PC-9 (cell line): ENCODE measurements at places on chromosomes 7 and 10.
A peak's percentile ranks its signal among the peaks of the same experiment; 100 is the strongest.

DNA sequence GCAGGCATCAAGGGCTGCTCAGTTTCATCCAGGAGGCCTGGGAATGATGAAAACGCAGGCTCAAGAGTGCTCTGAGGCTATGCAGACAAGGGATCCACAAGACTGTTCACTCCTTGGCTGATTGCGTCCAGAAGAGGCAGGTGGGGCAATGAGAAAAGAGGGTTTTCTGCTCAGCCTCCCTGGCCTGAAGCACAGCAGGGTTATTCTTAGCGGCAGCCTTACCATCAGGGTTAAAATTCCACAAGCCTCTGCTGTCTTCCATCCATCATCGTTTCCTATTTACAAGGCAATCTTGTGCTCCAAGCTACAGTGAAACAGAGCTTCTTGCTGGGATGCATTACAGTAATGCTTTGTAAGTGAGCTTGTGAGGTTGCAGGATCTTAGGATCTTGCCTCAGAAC is 129.4 kb upstream of the SHH start:
- no peak for DNase-seq

DNA sequence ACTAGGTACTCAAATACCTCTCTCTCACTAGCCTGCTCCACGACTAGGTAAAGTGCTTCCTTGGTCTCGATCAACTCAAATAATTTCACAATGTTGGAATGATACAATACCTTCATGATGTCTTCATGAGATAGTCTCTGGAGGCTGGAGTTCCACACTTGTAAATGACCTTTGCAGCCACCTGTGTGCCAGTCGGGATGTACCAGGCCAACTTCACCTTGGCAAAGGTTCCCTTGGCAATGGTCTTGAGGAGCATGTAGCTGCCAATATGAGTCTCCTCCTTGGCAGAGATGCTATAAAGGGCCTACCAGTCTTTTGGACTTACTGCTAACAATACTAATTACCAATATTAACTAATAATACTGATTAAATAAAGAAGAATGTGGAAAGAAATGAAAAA is 42.5 kb upstream of the EEPD1 start:
- no peak for DNase-seq

DNA sequence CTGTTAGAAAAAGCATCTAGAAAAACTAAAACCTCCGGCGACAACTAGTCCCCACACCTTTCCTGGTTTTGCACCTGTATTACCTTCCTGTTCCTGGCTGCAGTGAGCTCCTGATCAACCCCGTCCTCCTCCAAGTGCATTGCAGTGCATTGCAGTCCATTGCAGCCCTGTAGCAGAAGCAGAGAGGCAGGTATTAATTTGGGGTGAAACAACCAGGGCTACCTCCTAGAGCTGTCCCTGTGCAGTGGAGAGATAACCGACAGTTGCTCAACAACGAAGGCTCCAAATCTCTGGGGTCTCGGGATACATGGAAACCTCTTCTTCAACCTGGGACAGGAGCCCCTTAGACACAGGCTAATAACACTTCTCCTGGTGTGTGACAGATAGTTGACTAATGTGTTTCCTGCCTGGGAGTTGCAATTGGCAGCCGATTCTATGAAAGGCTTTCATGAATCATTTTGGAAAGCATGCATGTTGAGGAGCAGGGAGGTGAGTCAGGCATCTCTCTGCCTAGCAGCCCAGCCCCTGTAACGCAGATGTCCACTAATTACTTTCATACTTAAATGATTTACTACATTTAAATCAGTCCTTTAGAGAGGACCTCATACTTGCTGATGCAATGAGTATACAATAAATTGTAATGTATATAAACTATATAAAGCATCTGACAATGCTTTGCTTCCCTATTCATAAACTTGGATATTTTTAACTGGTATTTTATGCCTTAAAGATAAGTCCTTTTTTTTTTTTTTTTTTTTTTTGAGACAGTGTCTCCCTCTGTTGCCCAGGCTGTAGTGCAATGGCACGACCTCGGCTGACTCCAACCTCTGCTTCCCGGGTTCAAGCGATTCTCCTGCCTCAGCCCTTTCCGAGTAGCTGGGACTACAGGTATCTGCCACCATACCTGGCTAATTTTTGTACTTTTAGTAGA is 59.0 kb downstream of the PRR15 start:
- DNase-seq: peak; percentile 75

DNA sequence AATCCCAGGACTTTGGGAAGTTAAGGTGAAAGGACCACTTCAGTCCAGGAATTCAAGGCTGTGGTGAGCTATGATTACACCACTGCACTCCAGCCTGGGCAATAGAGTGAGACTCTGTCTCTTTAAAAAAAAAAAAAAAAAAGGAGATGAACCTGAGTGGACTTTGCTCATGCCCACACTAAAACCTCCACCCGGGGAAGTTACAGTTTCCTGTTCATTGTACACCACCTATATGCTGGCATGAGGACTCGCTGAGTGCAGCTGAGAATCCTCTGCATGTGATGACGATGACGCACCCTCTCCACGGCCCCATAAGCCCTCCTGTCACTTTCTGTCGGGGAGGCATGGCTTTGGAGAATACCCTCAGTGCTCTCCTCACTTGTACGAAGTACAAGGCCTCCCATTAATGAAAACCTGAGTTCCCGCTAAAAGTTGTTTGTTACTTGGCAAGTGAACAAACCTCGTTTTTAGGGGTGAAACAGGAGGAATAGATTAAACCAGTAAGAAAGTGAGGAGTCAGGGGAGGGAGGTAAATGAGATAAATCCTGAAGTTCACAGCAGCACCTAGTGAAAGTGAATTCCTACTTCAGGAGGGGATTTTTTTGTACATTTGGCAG is 15.9 kb downstream of the TMEM176B start:
- DNase-seq: no peak

- DNase-seq: peak; percentile 70
Observed at GRCh38 chr10:125662584-125662983, 20.4 kb downstream of the TEX36 start.

DNA sequence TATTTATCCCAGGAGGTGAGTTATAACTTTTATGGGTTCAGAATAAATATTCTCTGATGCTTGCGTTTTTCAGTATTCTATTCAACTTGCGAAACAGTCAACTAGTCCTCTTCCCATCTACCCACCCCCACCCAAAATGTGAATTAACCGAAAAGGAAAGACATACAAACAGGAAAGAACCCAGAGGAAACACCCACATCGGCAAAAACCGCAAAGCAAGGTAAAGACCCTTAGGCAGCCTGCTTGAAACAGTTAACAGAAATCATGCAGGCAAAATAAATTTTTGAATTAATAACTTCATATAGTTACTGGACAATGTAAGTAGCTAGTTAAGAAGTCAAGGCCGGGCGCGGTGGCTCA is 5.4 kb downstream of the ZC3HAV1 start:
- DNase-seq: no peak

DNA sequence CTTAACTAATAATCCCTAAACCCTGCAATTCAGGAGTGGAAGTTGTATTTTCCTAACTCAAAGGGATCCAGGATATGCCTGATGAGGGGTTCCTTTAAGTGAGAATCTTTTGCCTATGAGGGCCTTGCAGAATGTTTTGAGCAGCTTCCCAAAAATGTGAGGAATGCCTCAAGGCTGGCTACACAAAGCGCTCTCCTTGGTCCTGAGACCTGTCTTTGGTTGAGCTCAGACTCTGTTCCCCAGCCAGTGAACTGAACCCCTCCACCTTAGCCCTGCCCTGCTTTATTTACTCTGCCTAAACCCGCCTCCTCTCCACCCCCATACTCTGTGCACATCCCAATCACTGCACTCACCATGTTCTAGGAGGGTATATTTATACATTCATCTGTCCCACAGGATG is 108.6 kb downstream of the NRCAM start:
- DNase-seq: peak; percentile 54

DNA sequence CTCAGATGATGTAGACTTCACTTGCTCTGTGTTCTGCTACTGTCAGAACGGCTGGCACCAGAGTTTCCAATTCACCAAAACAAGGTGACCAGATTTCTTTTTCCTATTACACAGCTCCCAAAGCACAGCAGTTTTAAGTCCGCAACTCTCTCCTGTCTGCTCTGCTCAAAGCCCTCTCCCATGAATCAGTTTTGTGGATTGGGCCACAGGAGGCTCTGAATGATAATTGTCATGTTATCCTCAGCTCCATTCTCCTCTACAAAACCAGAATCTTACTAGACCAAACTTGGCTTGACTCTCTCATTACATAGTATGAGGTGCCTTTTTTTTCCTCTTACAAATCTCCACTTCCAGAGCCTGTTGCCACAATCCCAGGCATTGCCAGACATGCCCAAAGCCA is 223.5 kb downstream of the SNX13 start:
- no peak for DNase-seq

- no peak for DNase-seq
Observed at GRCh38 chr10:1070919-1071318, 14.7 kb downstream of the WDR37 start.

- no peak for DNase-seq
Observed at GRCh38 chr10:14123139-14123538, 207.6 kb downstream of the FRMD4A start.

- DNase-seq: no peak
Observed at GRCh38 chr10:60733517-60733822, 44.8 kb upstream of the CDK1 start.

DNA sequence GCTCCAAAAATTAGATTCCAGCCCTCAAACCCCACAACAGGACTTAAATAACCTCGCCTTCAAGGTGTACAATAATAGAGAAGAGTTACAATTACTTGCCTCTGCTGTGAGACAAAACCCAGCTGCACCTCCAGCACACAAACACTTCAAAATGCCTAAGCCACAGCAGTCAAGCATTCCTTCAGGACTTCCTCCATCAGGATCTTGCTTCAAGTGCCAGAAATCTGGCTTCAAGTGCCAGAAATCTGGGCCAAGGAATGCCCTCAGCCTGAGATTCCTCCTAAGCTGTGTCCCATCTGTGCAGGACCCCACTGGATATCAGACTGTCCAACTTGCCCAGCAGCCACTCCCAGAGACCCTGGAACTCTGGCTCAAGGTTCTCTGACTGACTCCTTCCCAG is 1088.3 kb downstream of the SORCS3 start:
- DNase-seq: no peak

DNA sequence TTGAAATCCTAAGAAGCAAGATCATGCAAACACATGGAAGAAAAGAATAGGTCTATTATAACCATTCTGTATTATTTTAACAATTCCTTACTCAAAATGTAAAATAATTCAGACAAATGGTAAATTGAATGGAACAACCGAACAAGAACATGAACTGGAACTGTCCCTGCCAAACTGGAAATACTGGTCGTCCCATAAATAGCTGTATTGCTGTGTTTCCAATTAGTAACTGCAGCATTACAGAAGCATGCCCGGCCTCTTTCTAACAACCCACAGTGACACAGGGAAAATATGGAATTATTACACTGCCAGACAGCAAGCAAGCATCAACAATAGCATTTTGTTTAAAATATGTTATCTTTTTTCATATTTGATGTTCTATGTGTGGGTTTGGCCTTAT is 1138.5 kb upstream of the PHF14 start:
- peak; percentile 46 for DNase-seq

- no peak for DNase-seq
Observed at GRCh38 chr10:43746906-43747305, 98.2 kb upstream of the ZNF32 start.

DNA sequence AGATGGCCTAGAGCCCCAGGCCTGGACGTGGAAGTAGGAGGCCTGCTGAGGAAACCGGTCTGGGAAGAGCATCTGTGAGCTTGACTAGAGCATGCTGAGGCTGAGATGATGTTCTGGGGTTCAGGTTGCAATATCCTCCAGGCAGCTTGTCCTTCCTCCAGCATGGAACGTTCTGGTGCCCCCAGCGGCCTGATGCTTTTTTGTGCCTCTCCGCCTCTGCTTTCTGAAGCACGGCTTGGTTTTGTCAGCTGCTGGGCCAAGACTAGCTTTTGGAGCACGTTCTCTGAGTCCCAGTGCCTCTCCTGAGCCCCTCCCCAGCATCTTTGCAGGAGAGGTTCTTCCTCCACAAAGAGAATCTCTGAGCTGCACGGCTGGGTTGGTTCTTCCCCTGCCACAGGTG is 682.0 kb upstream of the FOXK1 start:
- no peak for DNase-seq

DNA sequence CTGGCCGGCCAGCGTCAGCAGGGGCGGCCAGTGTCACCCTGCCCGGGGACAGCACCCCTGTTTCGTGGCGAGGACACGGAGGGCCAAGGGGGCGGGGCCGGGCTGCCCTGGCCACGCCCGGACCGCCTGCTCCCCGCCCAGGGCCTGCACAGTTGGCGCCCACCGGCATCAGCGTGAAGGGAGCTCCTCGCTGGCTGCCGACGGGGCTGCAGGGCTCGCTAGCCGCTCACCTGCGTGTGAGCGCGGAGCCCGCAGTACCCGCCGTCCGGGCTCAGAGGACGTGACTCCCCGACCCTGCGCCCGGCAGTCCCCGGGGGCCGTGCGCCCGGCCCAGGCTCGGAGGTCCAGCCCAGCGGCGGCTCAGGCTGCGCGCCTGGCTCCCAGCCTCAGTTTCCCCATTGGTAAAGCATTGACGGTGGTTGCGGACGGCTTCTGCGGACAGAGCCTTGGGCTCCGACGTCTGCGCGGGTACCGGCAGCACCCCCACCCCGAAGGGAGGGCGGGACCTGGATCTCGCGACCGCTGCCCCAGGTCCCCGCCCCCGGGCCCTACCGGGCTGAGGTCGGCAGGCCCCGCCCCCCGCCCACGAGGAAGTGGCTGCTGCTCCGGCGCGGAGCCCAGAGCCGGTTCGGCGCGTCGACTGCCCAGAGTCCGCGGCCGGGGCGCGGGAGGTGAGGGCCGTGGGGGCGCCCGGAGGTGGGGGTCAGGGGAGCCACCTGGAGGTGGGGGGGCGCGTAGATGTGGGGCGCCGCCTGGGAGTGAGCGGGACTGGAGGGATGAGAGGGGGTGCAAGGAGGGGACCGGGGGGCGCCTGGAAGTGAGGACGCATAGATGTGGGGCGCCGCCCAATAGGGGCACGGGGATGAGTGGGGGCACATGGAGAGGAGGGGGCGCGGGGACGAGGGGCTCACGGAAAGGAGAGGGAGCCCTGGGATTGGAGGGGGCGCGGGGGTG is at the start of gene ARPC1B:
Gene ARPC1B, plus strand, starts transcription at position 620 of the 954 bp plus-strand sequence. CDS start 10,985 bp downstream, outside the sequence.
- DNase-seq: peak; percentile 57

DNA sequence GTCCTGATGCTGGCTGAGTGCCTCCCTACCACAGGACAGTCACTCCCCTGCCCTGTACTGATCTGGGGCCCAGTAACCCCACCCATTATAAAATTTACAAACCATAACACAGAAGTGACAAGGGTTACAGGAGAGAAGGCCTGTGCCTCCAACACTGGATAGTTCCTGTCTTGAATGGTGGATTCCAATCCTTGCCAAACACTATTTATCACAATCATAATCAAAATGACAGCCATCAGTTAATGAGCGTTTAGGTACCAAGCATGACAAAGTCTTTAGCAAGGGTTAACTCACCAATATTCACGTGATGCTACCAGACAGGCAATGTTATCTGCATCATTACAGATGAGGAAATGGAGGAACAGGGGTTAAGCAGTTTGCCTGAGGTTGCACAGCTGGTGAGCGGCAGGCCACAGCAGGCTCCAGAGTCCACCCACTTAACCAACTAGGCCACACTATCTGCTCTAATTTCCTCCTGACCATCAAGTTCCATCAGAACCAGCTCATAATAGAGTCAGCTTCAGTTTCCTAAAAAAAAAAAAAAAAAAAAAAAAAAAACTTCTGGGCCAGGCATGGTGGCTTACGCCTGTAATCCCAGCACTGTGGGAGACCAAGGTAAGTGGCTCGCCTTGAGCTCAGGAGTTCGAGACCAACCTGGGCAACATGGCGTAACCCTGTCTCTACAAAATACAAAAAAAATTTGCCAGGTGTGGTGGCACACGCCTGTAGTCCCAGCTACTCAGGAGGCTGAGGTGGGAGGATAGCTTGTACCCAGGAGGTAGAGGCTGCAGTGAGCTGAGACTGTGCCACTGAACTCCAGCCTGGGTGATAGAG is 14.2 kb downstream of the PDLIM1 start:
- no peak for DNase-seq

- DNase-seq: no peak
Observed at GRCh38 chr7:43083106-43083505, 29.3 kb upstream of the HECW1 start.
